ENCODE measurements at places on chromosomes 4 and X.

GRCh38 chr4:102826105-102826889, 1.1 kb downstream of the UBE2D3 start:
- H3K4me3 ChIP-seq, result peak overlapping the region; percentile 94
- no peaks in the 10 kb centered on the region for H3K27me3 ChIP-seq
- no peaks in the 10 kb centered on the region for H3K36me3 ChIP-seq
- DNase-seq, result no peak

DNA sequence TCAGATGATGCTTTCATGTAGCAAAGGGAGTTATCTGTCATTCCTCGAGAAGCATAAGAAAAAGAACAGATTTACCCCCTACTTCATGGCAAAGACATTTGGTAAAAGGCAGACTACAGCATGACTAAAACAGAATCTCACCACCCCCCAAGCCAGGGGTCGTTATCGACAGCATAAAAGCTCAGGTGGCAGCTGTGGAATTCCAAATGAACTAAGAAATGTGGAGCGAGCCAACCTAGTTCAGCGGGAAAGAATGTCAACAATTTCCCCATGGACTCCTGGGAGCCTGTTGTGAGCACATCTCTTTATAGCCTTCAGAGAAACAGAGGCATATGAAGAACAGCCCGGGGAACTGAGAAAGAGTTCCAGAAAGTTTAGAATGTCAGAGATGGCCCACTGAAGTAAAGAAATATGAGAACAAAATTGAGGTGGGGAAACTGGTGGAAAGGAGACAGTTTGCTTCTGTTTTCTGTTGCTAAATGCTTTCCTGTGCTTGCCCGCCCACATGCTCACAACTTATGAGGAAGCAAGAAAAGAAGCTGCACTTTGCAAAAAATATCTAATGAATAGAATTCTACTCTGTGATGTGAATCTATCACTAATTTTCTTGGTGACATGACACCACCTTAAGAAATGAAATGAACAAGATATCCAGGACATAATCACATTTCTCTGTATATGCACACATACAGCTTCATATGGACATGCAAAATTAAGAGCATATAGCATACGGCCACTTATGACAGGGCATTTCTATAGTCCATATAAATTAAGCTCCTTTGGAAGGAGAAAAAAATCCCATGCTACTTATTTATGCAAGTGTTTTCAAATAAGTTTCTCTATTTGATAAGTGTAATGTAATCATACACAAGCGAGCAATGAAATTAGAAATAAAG, 135.3 kb upstream of the MID1 start:
- H3K36me3 ChIP-seq, result no peaks in the 10 kb centered on the region
- H3K4me1 ChIP-seq, result no peaks in the 10 kb centered on the region
- no peak for DNase-seq
- no peaks in the 10 kb centered on the region for H3K27me3 ChIP-seq
- peak overlapping the region; percentile 41 for H3K4me3 ChIP-seq

GRCh38 chr4:78671903-78672815, 104.0 kb upstream of the BMP2K start:
- no peaks in the 10 kb centered on the region for H3K27me3 ChIP-seq

GRCh38 chrX:140090800-140091124, 125.4 kb upstream of the CXorf66 start:
- no peaks in the 10 kb centered on the region for H3K27me3 ChIP-seq
- H3K27ac ChIP-seq, result no peak overlapping the region
- no peaks in the 10 kb centered on the region for H3K4me1 ChIP-seq
- H3K4me3 ChIP-seq, result peak overlapping the region; percentile 15
- H3K36me3 ChIP-seq, result no peaks in the 10 kb centered on the region

DNA sequence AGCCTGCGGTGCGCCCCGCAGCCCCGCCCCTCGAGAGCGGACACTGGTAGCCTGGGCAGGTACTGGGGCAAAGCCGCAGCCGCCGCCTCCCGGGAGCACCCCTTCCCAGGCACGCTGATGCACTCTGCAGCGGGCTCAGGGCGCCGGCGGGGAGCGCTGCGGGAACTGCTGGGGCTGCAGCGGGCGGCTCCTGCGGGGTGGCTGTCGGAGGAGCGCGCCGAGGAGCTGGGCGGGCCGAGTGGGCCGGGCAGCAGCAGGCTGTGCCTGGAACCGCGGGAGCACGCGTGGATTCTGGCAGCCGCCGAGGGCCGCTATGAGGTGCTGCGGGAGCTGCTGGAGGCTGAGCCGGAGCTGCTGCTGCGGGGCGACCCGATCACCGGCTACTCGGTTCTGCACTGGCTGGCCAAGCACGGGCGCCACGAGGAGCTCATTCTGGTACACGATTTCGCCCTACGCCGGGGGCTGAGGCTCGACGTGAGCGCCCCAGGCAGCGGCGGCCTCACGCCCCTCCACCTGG, 401 bp downstream of the SOWAHD start:
- H3K4me1 ChIP-seq, result no peaks in the 10 kb centered on the region
- DNase-seq, result peak; percentile 62
- H3K27me3 ChIP-seq, result no peaks in the 10 kb centered on the region
- no peaks in the 10 kb centered on the region for H3K36me3 ChIP-seq
- no peak overlapping the region for H3K4me3 ChIP-seq
- no peak overlapping the region for H3K27ac ChIP-seq

DNA sequence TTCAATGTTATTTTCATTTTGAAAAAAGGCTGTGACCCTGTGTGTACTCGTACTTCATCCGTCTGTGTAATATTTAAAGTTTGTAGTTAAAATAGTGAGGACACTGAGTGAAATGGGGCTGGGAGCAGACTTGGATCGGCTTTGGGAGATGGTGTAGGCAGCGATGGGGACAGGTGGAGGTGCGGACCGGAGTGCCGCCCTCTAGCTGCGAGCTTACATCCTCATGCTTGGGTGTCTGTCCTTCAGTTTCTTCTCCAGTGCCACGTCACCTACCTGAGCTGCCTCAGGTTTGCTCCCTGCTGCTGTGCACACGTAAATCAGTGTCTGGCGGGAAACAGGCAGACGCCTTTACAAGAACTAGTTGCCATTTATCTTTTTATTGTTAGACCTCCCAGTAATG, 146.1 kb downstream of the GPR143 start:
- no peaks in the 10 kb centered on the region for H3K27me3 ChIP-seq
- no peak overlapping the region for H3K27ac ChIP-seq
- no peaks in the 10 kb centered on the region for H3K36me3 ChIP-seq
- H3K4me1 ChIP-seq, result no peaks in the 10 kb centered on the region
- no peak overlapping the region for H3K4me3 ChIP-seq

- DNase-seq, result no peak
- H3K4me1 ChIP-seq, result no peaks in the 10 kb centered on the region
- peak overlapping the region; percentile 88 for H3K4me3 ChIP-seq
- no peaks in the 10 kb centered on the region for H3K36me3 ChIP-seq
- H3K27me3 ChIP-seq, result no peaks in the 10 kb centered on the region
Observed at GRCh38 chr4:82373486-82373815, 340 bp downstream of the HNRNPD start.

DNA sequence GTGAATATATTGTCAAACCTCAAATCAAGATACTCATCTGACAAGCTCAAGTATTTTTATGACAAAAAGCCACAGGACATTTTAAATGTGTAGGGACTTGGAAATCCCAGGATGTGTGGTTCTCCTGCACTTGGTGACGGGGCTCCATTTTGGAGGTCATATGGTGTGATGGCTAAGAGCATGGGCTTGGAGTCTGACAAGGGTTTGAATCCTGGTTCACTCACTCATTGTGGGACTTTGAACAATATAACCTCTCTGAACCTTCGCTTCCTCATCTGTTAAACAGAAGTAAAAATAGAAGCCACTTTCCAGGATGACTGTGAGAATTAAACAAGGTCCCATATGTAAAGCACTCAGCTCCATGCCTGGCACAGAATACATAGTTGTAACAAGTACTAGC, 99.6 kb downstream of the SMIM20 start:
- H3K36me3 ChIP-seq, result no peaks in the 10 kb centered on the region
- no peak overlapping the region for H3K4me3 ChIP-seq
- H3K27ac ChIP-seq, result no peak overlapping the region
- DNase-seq, result no peak
- no peaks in the 10 kb centered on the region for H3K27me3 ChIP-seq

DNA sequence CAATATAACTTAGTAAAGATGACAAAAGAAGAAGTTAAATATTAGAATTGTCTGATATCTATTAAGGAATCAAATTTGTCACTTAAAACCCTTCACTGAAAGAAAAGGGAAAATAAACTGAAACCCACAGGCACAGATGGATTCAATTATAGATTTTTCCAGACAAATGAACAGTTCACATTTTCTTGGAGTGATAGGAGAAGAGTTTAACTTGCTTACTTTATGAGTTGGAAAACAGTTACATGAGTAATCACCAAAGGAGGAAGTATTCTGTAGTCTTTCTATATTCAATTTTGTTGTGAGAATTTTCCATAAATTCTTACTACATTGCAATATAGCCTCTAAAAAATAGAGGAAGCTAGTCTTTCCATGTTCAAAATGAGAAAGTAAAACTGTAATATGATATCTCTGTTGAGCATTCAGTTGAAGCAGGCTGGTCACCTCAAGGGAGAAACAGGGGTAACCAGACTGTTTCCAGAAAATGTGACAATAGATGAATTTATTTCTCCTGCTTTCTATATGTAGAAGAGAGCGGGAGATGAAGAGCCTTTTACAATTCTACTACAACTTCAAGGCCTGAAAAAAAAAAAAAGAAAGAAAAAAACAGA, 330.3 kb upstream of the EPHA5 start:
- H3K4me3 ChIP-seq, result no peak overlapping the region

DNA sequence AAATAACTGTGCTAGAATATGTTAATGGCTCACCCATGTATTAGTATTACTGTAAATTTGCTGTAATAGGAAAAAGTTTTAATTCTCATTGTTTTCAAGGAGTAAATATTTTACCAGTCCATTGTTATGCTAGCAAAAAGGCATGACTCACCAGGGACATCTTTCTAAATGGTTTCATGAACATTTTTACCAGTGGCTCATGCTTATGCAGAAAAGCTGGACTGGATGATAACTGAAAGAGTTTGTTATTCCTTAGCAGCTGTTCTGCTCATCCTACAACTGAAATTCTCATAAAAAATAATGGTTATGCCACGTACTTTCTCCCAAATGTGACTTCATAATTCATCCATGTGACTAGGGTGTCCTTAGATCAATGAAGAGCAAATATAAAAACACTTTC, 111.9 kb upstream of the PCDH18 start:
- DNase-seq, result no peak
- H3K27me3 ChIP-seq, result no peaks in the 10 kb centered on the region
- no peak overlapping the region for H3K4me3 ChIP-seq
- H3K27ac ChIP-seq, result no peak overlapping the region
- no peaks in the 10 kb centered on the region for H3K36me3 ChIP-seq

- H3K27ac ChIP-seq, result no peak overlapping the region
- H3K36me3 ChIP-seq, result no peaks in the 10 kb centered on the region
- H3K4me3 ChIP-seq, result no peak overlapping the region
- no peaks in the 10 kb centered on the region for H3K27me3 ChIP-seq
- peaks cover 8% of the 10 kb centered on the region for H3K4me1 ChIP-seq
Observed at GRCh38 chr4:38612646-38613414, 51.2 kb upstream of the KLF3 start.

- H3K4me1 ChIP-seq, result no peaks in the 10 kb centered on the region
- H3K4me3 ChIP-seq, result no peak overlapping the region
- no peaks in the 10 kb centered on the region for H3K36me3 ChIP-seq
- H3K27me3 ChIP-seq, result no peaks in the 10 kb centered on the region
- no peak overlapping the region for H3K27ac ChIP-seq
Observed at GRCh38 chrX:105228602-105229001, 8.1 kb upstream of the TEX13A start.

DNA sequence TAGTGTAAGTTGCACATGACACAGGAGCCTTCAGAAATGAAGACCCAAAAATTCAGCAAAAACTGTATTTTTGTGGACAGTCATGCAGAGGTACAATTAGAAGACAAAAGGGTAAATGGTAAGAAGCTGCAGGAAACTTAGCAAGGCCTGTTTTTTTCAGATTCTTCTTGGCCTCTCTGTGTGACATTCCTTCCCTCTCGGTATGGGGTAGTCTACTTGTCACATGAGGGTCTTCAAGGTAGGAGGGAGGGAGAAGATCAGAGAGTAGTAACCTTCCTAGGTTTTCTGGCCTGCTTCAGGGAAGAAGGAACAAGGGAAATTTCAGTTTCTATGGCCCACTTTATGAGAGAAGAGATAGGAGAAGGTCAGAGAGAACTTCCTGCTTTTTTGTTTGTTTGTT, 230.4 kb upstream of the PPP1R2C start:
- no peak overlapping the region for H3K27ac ChIP-seq
- H3K27me3 ChIP-seq, result no peaks in the 10 kb centered on the region
- no peak overlapping the region for H3K4me3 ChIP-seq
- no peaks in the 10 kb centered on the region for H3K36me3 ChIP-seq

- H3K27me3 ChIP-seq, result no peaks in the 10 kb centered on the region
- H3K4me1 ChIP-seq, result no peaks in the 10 kb centered on the region
- H3K36me3 ChIP-seq, result no peaks in the 10 kb centered on the region
- DNase-seq, result no peak
- no peak overlapping the region for H3K4me3 ChIP-seq
Observed at GRCh38 chr4:112299721-112300120, 2.6 kb downstream of the ALPK1 start.

DNA sequence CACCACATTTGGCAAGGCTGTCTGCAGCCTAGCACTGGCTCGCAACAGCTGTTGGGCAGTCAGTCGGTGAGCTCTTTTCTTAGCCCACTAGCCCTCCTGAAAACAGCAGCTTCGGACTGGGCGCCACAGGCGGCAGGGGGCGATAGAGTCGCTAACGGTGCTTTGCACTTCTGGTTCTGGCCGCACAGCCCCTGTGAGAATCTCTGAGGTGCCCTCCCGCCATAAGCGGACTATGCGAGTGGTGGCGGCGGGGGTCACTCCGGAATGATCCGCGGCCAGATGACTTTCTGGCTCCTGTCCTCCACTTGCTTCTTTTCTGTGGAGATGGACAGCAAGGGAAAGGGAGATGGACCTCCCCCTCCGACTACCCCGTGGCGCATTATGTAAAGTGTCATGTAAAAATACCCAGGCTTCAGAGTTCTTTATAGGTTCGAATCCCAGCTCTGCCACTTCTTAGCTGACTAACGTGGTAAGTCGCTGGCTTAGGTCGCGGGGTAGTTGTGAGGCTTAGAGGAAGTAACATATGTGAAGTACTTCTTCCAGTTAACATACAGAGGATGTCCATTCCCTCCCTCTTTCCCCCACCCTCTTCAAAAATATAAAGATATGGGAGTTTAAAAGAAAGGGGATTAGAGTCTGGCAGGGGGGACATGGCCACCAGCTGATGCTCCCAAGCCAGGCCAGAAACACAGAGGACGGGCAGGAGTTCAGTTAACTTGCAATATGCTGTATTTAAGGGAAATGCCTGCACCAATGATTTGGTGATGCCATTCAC, 11.0 kb downstream of the ARHGAP36 start:
- H3K4me1 ChIP-seq, result no peaks in the 10 kb centered on the region
- no peak overlapping the region for H3K27ac ChIP-seq
- no peaks in the 10 kb centered on the region for H3K27me3 ChIP-seq
- H3K36me3 ChIP-seq, result no peaks in the 10 kb centered on the region
- H3K4me3 ChIP-seq, result no peak overlapping the region

- H3K4me1 ChIP-seq, result peaks cover 3% of the 10 kb centered on the region
- no peaks in the 10 kb centered on the region for H3K36me3 ChIP-seq
- H3K27ac ChIP-seq, result no peak overlapping the region
- DNase-seq, result no peak
Observed at GRCh38 chr4:11441194-11441556, 12.5 kb upstream of the HS3ST1 start.

GRCh38 chr4:25810461-25811373, 52.1 kb downstream of the SEL1L3 start:
- no peaks in the 10 kb centered on the region for H3K36me3 ChIP-seq
- no peak overlapping the region for H3K4me3 ChIP-seq
- no peak for DNase-seq
- no peaks in the 10 kb centered on the region for H3K27me3 ChIP-seq

Data from aorta (tissue), 5 donors.